Naive thymus-derived CD4-positive, alpha-beta T cell (primary cell): ENCODE measurements at places on chromosomes 7 and 10.

GRCh38 chr7:132680590-132680989, 104.3 kb upstream of the PLXNA4 start:
- no peak for DNase-seq

DNA sequence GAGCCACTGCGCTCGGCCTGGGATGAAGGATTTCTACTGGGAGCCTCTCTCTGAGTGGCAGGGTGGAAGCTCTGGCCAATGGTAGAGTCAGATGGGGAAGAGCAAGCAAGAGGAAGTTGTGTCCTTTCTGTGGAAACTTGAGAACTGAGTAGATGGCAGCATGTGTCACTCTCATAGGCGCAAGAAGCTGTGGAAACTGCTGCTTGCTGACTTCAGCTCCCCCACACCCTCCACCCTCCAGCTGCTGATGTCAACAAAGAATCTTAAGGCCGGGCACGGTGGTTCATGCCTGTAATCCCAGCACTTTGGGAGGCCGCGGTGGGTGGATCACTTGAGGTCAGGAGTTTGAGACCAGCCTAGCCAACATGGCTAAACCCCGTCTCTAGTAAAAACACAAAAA, 39.8 kb upstream of the SRGN start:
- DNase-seq = peak; percentile 52

- no peak for DNase-seq
Measured at GRCh38 chr7:47638679-47639315, 56.9 kb upstream of the TNS3 start.

- no peak for DNase-seq
Measured at GRCh38 chr7:138549082-138549481, 89.0 kb downstream of the TRIM24 start.

GRCh38 chr10:24706479-24707118, 17.1 kb downstream of the ARHGAP21 start:
- no peak for DNase-seq

DNA sequence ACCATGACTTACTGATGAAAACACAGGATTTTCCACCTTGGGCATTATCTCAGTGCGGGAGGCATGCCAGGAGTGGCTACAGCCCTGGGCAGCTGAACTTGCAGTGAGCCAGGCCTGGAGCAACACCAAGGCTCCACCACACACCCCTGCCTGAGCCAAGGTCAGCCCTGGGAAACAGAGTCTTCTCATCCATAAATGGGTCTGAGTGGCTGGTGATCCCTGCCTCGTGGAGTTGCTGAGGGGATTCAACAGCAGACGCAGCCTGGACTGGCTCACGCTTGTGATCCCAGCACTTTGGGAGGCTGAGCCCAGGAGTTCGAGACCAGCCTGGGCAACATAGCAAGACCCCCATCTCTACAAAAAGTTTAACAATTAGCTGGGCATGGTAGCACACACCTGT, 32.2 kb downstream of the SPOCK2 start:
- no peak for DNase-seq

- no peak for DNase-seq
Measured at GRCh38 chr10:132563485-132564248, 26.1 kb downstream of the INPP5A start.

GRCh38 chr7:141709318-141709717, 1.2 kb downstream of the WEE2 start:
- no peak for DNase-seq

- no peak for DNase-seq
Measured at GRCh38 chr10:122386514-122386913, 12.0 kb downstream of the PLEKHA1 start.

DNA sequence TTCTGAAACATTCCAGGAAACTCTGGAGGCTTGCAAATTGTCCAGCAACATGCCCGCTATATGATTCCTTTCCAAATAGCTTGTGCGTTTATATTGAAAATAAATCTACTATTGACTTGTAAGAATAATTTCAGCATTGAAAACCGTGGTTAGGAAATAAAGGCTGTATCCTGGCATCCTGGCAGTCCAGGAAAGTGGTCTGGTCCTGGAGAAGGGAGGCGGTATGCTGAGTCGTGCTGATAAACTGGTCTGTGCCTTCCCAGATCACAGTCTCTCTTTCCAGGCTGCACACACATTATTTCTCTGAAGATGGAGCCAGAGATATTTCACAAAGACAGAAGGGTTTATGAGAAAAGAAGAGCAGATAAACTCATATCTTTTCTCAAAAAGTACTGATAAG, 350.1 kb upstream of the COBL start:
- no peak for DNase-seq

- DNase-seq = peak; percentile 63
Measured at GRCh38 chr7:2100278-2101208, 132.2 kb downstream of the MAD1L1 start.

DNA sequence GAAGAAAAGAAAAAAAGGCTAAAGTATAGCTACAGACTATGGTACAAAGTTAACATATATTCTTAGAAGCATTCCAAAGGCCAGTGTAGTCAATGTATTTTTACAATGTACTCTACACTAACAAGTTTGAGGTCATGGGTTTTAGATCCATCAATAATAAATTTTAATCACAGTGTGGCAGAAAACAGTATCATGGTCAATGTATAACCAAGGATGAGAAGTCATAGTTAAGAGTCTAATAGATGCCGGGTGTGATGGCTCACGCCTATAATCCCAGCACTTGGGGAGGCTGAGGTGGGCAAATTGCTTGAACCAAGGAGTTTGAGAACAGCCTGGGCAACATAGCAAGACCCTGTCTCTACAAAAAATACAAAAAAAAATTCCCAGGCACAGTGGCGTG, 53.1 kb downstream of the SLC16A12 start:
- DNase-seq = no peak

GRCh38 chr7:127034186-127034806, 218.4 kb downstream of the GRM8 start:
- DNase-seq = no peak

DNA sequence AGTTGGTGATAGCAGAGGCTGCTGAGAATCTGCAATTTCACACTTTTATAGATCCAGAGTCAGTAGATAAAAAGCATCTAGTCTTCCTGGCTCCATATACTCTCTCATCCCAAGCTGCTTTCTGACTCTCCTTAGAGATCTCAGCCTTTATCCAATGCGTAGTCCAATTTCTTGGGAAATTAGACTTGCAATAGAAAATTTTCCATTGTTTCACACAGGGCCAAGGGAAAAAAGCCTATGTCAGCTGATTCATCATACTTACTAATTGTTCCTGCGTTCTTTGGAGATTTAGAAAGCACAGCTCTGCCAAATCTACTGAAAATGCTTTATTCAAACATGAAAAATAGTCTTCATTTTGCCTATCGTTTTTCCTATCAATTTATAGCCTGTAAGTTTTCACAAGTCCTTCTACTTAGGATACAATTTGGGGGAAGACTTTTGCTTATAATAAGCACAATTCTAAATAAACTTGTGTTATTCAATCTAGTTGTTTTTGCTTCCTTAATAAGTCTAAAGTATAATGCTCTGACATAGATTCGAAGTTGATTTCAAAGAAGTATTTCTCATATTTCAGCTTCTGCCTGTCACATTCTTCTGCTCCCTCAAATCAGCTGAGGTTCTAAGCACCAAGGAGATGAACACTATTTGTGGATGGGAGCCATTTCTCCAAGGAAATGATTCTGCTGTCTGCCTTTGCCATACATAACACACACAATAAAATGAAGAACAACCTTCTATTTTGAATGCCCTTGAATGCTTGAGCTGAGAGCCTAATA, 165.4 kb downstream of the ADAM12 start:
- no peak for DNase-seq

- no peak for DNase-seq
Measured at GRCh38 chr10:28939281-28940157, 262.2 kb downstream of the BAMBI start.

- DNase-seq = no peak
Measured at GRCh38 chr7:91276909-91277308, 12.7 kb downstream of the FZD1 start.

DNA sequence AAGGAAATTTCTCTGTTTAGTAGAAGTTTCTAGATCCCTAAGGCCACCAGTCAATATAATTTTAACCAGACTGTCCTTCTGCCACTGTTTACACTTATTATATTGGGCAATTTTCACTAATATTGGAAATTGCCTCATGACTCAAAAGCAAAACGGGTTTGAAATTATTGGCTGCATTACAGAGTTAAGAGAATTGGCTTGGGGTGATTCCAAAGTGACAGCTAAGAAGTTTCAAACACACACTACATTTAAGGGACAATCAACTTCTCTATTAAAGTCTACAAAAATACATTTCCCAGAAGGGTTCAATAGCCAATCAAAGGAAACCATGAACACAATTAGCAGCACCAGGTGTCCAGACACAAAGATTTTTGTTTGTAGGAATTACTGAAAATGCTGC, 111.9 kb downstream of the NEBL start:
- DNase-seq = no peak

- DNase-seq = no peak
Measured at GRCh38 chr7:70711452-70711851, 420.5 kb upstream of the GALNT17 start.

DNA sequence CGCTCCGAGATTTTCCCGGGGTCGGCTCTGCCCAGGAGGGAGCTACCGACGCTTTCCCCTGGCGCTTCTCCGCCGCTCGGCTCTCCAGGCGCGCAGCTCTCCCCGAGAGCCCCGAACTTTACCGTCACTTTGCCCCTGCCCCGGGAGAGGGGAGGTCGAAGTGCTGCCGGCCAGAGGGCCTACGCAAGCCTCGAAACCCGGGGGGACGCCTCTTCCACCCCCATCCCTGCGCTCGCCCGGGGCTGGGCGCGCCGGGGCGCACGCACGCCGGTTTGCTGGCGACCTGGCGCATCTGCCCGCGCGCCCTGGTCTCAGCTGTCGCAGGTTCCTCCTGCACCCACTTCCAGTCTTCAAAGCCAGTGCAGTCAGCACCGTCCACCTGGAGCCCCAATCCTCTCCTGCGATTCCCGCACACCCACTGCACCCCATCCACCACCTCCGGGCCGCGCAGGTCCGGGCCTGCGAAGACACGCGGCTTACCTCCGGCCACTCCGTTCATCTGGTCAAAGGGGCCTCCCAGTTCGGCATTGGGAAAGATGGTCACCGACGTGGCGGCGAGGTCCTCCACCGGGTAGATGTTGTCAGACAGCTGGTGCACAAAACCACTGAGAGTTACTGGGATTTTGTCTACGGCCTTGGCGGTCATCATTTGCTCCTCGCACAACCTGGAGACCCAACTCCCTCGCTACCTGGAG, 638 bp downstream of the EGR2 start:
- peak; percentile 28 for DNase-seq

- DNase-seq = peak; percentile 15
Measured at GRCh38 chr7:128831178-128831993, 1.2 kb downstream of the FLNC start.

DNA sequence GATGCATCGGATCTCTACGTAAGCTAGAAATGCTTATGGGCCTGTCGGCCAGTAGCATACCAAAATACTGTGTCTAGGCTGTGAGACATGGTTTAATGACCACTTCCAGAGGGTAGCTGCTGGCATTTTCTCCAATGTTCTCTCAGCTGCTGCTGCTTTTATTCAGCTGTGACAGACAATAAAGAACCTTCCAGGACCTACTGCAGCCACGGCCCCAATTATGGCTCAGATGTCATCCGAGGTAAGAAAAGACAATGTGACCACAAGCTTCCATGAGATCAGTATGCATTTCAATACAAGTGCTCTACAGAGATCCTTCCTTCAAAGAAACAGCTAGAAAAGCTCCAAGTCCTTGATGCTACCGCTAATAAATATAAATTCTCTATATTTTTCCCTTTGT, 256.2 kb downstream of the SDHAF3 start:
- DNase-seq = no peak

DNA sequence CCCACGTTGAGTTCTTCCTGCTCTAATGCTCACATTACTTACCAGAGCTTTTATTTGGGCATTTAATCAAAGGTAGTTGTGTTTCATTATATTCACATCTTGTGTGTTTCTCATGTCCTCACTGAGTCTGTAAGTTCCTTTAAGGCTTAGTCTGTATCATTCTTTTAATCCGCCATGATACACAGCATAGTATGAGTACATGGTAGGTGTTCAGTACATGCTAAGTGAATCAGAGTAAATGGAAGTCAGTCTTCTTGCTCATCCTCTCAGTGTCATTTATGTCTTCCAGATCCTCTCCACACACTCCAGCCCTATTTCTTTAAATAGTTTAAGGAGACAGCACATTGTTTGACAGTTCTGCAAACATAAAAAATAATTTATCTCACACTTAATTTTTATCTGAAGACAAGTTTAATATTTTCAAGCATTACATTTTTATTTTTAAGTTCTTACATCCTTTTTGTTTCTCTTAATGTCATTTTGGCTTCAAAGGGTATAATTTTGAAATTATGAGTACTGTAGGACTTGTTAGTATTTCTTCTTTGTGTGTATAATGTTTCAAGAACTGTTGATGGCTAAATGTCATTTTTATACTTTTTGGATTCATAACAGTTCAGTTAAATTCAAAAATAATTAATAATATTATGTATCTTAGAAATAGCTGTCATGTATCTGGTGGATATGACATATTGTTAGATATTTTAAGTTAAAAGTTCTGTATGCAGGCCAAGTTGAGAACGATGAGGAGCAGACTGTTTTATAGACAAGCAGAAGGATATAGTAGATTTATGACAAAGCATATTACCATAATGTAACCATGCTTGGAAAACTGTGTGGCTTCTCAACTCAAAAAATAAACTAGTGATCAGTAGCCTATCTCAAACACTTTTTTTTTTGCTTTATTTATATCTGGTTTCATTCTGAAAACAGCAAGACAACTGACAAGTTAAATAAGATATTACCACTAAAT, 342.7 kb downstream of the LRMDA start:
- no peak for DNase-seq

DNA sequence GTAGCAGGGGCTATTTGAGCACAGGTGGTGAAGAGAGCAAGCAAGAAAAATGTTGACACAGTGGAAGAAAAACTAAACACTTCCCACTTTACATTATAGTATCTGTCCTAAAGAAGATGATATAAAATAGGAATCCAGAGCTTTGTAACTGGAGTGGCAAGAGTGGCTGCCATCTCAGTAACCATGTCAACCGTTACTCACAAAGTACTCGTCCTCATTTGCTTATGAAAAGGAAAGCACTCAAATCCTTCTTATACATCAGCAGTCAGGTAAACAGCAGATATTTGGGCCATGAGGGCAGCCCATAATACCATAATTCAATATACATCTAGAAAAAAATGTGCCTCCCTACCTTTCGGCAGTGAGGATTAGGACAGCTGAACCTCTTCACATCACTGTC, 70.1 kb downstream of the RNF216 start:
- no peak for DNase-seq

DNA sequence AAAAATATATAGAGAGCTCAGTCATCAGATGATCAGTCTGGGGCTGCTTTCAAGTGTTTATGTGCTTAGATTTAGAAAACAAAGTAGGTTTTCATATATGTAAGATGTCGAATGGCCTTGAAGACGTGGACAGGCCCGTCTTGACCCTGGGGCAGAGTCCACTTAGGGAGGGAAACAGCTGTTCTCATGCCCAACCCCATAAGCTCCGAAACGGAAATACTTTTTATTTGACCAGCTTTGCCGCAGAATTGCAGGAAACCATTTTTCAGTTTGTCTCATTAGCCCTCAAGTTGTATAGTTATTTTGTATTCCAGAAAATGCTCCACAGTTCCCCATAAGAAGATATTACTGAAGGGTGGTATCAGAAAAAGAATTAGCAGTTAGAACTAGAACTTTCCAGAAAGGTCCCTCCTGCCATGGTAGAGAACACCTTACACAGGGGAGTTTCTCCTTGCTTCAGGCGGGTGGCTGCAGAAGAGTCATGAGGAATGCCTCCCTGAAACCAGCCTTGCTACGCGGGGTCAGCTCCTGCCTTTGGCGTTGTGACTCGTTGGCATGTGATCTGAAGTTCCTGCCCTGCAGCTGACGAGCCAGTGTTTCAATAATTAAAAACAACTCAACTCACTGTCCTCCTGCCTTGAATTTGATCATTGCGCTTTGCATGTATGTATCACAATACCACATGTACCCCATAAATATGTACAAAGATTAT, 192.7 kb downstream of the CELF2 start:
- no peak for DNase-seq
